NCI-H2171 (cell line): ENCODE measurements at places on chromosomes 5 and 9.

GRCh38 chr5:160287378-160288051, 24.8 kb downstream of the CCNJL start:
- peak; percentile 70 for DNase-seq

DNA sequence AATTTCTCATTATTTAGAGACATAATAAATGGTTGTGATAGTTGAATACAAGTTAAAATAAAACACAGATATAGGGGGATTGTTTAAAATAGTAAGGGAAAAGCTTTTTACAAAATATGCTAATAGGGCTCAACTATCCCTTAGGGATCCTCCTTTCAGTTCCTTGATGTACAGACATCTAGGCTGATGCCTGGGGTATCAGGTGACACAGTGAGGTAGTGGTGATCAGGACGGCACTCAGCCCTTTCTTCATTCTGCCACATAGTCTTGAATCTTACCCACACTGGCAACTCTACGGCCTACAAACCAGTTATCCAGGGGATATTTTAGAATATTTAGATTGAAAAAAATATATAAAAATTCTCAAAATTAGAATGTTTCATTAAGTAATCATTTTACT, 12.5 kb upstream of the SLC35D2 start:
- DNase-seq: no peak

DNA sequence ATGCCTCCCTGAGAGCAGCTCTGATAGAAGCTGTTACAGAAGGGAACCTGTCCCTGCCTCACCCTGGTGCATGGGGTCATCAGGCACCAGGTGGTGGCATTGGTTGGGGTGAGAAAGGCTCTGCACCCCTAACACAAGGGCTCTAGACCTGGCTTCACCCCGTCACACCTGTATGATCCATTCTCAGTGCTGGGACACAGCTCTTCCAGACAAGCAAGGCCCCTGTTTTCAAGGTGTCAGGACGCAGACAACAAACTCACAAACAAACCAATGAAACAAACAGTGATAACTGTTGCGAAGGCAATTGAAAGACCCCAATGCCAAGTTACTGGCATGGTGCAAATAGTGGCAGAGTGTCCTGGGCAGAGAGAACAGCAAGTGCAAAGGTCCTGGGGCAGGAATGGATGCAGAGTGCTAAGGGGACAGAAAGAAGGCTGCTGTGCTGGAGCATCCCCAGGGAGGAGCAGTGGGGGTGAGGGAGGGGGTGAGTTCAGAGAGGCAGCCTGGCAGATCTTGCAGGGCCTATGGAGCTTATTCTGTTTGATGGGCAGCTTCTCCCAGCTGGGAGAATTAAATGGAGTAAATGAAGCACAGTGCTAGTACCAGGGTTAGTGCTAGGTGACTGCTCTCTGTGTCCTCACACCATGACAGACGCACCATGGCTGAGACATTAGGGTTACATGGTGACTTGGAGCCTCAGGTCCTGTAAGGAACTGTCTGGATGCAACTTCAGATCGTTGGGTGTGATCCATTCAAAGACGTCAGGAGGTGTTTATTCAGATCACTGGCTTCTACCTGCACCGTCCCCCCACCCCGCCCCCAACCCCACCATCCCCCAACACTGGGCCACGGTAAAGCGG, 67.9 kb upstream of the UNC5A start:
- no peak for DNase-seq

- no peak for DNase-seq
These were observed 7.9 kb downstream of the MTRR start for GRCh38 chr5:7876867-7877266.

DNA sequence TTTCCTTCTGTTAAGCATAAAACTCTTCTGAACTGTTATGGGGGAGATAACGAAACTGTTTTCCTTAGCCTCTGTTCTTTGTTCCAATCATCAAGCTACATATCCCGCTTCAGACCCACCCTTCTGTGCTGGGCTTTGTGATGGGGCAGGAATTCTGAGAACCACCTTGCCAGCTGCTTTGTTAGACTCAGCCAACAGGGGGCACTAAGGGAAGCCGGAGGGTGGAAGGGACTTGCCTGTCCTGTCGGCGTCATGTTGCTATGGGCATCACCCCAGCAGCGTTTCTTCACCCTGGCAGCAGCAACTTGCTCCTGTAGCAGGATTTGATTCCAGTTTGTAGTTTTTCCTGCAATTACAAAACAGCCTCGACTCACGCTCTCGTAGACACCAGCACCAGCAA, 169.1 kb downstream of the CAAP1 start:
- no peak for DNase-seq

GRCh38 chr5:16792598-16793275, 143.4 kb downstream of the MYO10 start:
- DNase-seq: peak; percentile 84

DNA sequence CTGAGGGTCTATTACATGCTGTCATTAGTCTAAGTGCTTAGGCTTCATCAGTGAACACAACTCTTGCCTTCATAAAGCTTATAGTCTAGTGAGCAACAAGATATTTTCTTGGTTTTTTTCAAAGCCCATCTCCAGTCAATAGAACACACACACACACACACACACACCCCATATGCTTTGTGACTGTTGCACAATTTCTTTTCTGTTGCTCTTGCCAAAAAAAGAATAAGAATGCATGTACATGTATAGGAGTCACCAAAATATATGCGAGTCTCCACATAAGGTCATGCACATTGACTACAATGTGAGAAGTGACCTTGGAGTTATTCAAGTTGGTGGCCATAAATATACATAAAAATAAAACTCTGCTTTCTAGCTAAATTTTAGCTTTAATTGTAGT, 351.5 kb upstream of the TLE4 start:
- DNase-seq: no peak

- no peak for DNase-seq
These were observed 1652.3 kb upstream of the WWC1 start for GRCh38 chr5:166639151-166639550.

DNA sequence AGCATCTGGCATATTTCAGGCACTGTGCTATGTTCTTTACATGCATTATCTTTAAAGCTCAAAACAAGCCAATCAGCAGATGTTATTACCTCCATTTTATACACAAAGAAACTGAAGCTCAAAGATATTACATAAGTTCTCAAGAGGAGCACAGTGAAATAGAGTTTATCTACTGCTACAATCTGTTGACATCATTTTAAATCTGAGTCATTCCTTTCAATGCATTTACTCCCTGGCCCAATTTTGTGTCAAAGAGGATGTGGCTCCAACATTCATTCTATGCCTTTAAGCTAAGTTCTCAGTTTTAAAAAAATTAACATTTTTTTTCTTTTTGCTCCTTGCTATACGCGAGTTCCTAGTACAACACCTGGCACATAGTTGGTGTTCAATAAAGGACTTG, 486.3 kb upstream of the ZNF462 start:
- DNase-seq: no peak

GRCh38 chr5:95042037-95042436, 242.9 kb downstream of the MCTP1 start:
- no peak for DNase-seq

- no peak for DNase-seq
These were observed 9.7 kb downstream of the GSN start for GRCh38 chr9:121277518-121278295.

DNA sequence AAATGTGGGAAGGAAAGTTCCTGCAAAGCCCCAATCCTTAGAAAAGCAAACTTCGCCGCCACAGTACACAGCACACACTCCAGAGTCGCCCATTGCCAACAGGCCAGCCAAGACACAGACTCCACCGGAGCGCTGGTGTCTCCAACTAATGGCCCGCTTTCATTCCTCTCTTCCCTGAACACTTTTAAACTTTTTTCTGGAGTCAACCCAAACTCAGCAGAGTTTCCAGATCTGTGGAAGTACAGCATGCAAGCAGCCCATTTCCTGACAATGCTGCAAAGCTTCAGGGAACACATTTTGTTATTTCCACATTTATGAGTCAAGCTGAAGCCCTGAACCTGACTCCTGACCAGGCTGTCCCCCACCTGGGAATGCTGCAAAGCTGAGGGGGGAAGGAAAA, 351.9 kb downstream of the NFIB start:
- no peak for DNase-seq

- DNase-seq: no peak
These were observed at the start of gene SLC28A3 for GRCh38 chr9:84340535-84340934. Gene SLC28A3, minus strand, starts transcription at chr9:84340758. Its CDS starts 125 bp downstream, at chr9:84340633.

DNA sequence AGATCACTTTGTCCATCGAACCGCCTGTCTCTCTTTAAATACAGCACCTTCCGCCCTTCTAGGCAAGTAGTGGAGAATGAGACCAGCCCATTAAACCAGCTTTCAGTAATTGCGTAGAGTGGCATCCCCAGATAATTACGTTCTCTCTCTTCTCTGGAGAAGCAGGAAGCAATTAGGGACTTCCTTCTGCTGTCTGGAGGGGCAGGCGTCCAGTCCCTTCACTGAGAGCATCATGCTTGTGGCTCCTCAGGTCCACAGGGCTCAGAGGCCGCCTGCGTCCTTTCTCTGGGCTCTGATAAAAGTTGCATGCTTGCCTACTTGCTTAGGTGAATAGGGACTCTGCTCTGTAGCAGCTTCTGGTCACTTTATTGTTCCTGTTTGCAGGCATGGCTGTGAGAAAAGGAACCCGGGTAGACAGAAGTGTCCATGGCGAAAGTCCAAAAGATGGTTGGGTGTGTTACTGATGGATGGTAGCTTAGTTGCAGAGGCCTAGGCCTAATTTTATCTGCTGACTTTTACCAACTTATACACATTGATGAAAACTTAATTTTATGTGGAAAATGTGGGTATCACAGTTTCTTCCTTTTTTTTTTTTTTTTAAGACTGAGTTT, 299.1 kb upstream of the PANK3 start:
- no peak for DNase-seq

DNA sequence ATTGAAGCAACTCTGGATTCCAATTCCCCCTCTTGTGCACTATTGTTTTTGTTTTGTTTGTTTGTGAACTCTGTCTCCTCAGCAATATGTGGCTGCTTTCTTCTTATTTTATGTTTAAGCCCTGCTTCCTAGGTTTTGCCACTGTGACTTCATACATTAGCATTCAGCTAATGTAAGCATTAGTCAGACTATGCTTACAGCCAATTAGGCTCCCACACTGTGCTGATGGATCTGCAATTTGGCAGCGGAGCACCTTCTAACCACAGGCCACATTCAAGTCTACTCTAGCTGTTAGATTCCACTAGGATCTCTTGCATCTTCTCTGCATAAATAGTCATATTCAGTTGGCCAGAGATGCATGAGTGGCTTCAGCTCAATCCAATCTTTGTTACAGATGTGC, 9.6 kb upstream of the BICD2 start:
- DNase-seq: no peak

- peak; percentile 14 for DNase-seq
These were observed at the start of gene RUFY1 for GRCh38 chr5:179550511-179551342. Gene RUFY1, plus strand, starts transcription at chr5:179550554. Its CDS starts 16 bp downstream, at chr5:179550570.

DNA sequence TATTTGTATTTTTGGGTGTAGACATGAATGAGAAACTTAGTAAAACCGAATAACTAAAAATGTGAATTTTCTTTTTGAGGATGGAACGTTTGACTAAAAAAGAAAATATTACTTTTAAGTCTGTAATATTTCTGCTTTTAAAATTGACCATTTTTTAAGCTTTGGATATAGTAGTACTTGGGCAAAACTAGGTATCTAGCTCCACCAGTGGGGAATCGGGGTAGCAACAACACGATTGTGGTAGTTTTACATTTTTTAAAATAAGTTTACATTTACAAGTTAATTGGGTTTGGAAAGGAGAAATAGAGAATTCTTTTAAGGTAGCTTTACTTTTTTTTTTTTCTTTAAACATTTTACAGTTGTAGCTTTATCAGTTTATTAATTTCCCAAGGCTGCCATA, 154.4 kb downstream of the MAN2A1 start:
- no peak for DNase-seq

DNA sequence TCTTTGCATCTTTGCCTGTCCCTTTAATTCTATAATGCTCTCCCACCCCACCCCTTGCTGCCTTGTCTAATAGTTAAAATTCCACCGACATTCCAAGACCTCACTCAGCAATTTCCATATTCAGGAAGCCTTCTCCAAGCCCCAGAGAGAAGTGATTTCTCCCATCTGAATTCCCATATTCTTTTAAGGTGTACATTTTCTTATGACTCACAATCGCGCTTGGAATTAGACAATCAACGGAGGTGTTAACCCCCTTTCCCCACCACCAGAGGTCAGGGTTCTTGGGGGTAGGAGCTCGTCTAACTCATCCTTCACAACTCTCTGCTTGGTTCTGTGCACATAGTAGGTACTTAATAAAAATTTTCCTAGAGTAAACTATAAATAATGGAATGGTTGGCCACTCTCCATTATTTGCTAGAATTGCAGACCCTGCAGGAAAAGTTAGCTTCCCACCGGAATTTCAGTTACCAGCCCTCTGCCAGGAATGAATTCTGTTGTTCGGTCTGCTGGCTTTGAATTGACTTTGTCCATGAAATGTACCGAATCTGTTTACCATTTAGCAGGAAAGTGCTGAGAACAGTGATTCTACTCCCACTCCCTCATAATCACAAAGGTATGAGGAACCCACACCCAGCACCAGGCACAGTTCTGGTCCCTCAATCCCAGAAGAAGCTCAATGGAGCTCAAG, 5.0 kb downstream of the KCNIP1 start:
- DNase-seq: no peak

- no peak for DNase-seq
These were observed 11.0 kb downstream of the SPARC start for GRCh38 chr5:151675611-151676313.

GRCh38 chr5:38538161-38538560, 18.3 kb downstream of the LIFR start:
- no peak for DNase-seq

DNA sequence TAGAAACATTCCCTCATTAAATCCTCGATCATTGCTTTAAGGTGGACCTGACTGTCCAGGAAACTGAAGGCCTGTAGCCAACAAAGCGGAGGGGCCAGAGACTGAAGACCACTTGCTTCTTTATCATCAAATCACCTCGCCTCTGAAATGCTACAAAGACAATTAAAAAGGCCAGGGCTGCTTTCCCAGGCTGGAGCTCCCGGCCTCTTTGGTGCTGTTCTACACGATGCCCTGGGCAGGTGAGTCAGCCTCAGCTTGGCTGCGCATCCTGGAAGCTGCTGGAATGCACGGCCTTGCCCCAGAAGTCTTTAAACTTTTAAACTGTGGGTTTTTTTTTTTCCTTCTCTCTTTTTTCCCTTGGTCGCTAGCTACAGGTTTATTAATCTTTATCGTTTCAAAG, 46.5 kb downstream of the SH3PXD2B start:
- DNase-seq: no peak

GRCh38 chr9:9054354-9054992, 1254.9 kb upstream of the DMAC1 start:
- DNase-seq: no peak

- no peak for DNase-seq
These were observed 4.7 kb upstream of the TGFBI start for GRCh38 chr5:136023958-136024541.
